ENCODE measurements at places on chromosomes 7 and 10.

DNA sequence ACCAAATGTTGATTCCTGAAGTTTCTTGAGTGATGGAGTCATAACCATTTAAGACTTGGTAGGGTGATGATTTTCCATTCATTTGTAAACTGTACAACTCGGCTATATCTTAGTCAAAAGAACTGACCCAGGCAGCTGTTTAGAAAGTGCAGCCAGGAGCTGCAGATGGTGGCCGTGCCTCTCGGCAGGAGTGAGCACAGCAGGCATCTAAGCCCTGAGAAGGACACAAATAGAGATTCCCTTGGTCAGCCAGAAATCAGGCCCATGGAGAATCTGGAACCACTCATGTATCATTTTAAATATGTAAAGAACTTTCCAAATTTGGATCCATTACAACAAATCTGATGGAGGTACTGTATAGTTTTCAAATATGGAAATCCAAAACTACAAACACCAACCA lies 177.0 kb upstream of the AKR1E2 start:
- DNase-seq = no peak

GRCh38 chr10:26579256-26580063 lies 118.0 kb upstream of the PDSS1 start:
- DNase-seq = no peak

- DNase-seq = no peak
Observed at GRCh38 chr10:31619531-31620061, 300.6 kb downstream of the ZEB1 start.

GRCh38 chr10:95588025-95588424 lies 26.9 kb upstream of the SORBS1 start:
- DNase-seq = no peak

GRCh38 chr7:84461093-84461492 lies 266.5 kb upstream of the SEMA3A start:
- DNase-seq = no peak

GRCh38 chr7:121307021-121307574 lies 21.7 kb upstream of the WNT16 start:
- no peak for DNase-seq
